NCI-H226 (cell line): ENCODE measurements at places on chromosomes 3 and 15.
A peak's percentile ranks its signal among the peaks of the same experiment; 100 is the strongest.

GRCh38 chr15:41932511-41933289 is 38.8 kb upstream of the SPTBN5 start:
- no peak for DNase-seq

- no peak for DNase-seq
Measured at GRCh38 chr3:28935146-28935545, 345.7 kb upstream of the RBMS3 start.

GRCh38 chr3:171189394-171190080 is 163.0 kb upstream of the SLC2A2 start:
- no peak for DNase-seq

GRCh38 chr3:27681249-27681748 is 40.8 kb downstream of the EOMES start:
- DNase-seq = peak; percentile 59

DNA sequence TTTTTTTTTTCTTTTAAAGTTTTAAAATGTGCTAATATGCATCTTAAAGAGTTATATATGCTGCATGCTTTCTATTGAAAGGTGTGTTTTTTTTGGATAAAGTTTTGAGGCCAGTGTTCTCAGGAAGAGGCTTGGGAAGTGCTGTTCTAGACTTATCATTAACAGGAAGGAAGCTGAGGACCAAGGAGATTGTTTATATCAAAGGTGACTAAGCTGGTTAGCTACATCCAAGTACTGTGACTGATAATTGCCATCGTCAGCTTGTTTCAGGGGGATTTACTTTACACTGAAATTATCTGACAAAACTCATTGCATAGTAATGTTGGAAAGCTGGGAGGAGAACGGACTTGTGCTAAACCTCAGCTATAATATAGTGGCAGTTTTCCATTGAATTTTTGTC is 36.3 kb upstream of the UTS2B start:
- no peak for DNase-seq

GRCh38 chr3:127536830-127537812 is 53.4 kb downstream of the TPRA1 start:
- DNase-seq = no peak

DNA sequence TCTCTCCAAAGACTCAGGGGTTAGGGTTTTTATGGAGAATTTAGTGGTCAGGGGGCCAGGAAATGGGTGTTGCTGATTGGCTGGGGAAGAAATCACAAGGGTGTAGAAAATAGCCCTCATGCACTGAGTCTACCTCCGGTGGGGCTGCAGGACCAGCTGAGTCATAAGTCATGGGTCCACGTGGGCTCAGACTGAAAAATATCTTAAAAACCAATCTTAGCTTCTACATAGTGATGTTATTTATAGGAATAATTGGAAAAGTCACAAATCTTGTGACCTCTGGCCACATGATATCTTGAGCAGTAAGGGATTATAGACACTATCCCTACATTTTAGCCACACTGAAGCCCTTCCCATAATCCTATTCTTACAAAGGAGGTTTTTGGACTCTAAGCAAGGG is 224.0 kb downstream of the DPH6 start:
- DNase-seq = no peak

- peak; percentile 9 for DNase-seq
Measured at GRCh38 chr3:71102111-71102983, 481.2 kb downstream of the FOXP1 start.

- no peak for DNase-seq
Measured at GRCh38 chr15:40349163-40349562, 1.7 kb upstream of the PHGR1 start.

DNA sequence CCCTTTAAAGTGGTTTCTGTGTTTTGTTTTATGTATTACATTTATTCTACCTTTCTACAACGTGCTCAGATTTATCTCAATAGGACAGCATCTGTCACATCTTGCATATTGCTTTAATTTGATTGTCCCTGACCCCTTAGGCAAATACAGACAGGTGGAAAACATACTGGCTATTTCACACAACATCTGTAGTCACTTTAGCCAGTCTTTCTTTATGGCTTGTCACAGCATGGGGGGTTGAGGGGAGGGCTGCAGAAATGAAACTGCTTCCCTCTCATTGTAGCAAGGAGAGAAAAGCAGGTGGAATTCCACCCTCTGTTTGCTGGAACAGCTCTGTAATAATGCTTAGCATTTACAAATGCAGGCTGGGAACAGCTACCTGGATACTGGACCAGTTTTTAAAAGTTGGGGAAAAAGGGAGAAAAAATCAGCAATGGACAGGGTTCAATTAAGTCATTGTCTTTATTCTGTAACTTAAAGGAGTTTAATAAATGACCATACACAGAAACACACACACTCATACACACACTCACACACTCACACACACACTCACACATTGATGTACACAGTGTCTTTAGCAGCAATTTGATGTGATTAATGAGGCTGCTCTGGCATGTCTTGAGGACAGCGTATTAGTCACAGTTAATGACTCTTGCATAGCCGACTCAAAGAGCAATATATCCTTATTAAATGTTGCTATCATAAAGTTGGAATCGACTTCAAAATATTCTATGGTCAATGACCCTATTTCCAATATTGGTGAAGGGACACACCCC is 283.7 kb upstream of the GBE1 start:
- no peak for DNase-seq

GRCh38 chr15:43433165-43433564 is 59.8 kb downstream of the TP53BP1 start:
- DNase-seq = no peak

- DNase-seq = no peak
Measured at GRCh38 chr3:128846486-128846891, 32.9 kb upstream of the ACAD9 start.

GRCh38 chr3:65262548-65262947 is 574.7 kb upstream of the ADAMTS9 start:
- no peak for DNase-seq

- DNase-seq = no peak
Measured at GRCh38 chr15:84625123-84625522, 24.3 kb downstream of the ZSCAN2 start.

GRCh38 chr3:107112356-107112755 is 264.9 kb upstream of the CCDC54 start:
- no peak for DNase-seq

DNA sequence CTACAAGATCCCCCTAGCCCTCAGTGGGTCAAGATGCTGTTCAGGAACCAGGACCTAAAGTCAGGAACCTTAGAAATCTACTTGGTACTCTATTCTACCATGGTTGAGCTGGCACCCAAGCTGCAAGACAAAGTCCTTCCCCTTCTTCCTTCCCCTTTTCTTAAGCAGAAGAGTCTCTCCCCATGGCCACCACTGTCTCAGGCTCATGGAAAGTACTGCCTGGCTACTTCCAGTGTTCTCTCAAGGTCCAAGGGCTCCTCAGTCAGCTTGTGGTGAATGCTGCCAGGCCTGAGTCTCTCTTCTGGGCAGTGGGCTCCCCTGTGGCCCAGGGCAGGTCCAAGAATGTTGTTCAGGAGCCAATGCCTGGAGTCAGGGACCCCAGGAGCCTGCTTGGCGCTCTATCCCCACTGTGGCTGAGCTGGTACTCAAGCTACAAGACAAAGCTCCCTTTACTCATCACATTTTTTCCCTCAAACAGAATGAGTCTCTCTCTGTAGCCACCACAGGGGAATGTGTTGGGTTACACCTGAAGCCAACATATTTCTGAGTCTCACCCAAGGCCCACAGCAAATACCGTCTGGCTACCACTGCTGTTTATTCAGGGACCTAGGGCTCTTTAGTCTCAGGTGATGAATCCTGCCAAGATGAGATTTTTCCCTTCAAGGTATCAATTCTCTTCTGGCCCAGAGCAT is 18.1 kb upstream of the SLC27A2 start:
- DNase-seq = no peak

DNA sequence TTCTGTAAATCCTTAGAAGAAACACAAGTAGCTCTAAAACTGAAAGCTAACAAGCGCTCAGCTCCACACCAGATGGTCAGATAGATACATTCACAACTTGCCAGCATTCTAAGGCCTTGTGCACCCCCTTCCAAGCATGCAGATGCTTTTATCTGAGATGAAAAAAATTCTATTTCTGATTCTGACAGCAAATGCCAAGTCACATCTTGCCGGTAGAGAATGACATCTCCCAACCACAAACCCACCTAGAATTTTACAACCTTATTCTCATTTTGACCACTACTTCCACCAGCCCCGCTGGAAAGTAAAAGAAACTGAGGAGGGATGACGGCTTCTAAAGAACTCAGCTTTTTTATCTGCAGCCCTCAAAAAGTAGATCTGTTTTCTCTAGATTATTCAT is 57.7 kb downstream of the SUMF1 start:
- DNase-seq = no peak

DNA sequence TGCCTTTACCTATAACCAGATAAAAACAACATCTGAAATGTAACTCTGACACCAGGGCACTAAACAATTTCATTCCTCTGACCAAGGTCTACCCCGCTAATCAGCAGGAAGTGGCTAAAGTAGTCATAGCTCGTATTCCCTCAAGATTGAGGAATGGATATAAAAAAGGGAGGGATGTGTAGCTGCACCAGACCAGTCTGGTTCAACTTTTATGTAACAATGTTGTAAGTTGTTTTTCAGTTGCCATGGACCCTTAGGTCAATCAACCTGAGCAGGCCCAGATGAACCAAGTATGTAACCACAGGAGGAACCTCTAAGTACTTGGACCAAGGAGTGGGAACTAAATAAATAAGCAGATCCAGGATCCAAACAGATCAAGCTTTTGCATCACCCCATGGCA is 28.4 kb upstream of the IFT57 start:
- DNase-seq = peak; percentile 61

- no peak for DNase-seq
Measured at GRCh38 chr3:196660381-196661166, 21.1 kb downstream of the NRROS start.

DNA sequence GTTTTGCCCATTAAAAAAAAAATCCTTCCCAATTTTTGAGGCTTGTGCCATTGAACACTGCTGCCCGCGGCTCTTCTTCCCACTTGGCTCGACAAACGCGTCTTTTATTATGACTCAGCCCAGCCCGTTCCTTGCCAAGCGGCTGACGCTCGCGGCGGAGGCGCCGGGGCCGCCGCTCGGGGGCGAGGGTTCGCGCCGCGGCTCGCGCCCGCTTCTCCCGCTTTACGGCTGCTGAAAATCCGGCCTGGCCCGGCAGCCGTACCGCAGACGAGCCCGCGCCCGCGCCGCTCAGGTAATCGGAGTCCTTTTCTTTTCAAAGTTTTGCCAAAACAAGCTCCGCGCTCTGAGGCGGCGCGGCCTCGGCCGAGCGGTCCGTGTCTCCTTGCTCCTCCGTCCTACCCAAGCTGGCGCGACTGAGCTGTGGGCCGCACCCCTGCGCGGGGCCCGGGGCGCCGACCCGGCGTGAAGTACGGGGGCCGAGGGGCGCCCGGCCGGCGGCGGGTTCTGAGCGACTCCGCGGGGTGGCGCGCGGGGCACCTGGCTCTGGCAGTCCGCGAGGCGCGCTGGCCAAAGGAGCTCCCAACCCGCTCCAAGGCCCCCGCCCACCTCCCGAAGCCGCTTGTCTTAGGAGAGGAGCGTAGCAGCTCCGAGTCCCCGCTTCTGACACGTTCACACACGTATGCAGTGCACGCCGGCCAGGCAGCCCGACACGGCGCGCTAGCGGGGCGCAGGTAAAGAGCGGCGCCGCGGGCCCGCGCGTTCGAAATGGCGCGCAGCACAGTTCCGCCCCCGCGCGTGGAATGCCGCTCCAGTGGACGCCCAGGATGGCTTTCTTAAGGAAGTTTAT is 418.2 kb upstream of the NAALADL2 start:
- DNase-seq = peak; percentile 90

GRCh38 chr15:94610069-94610468 is 378.7 kb downstream of the MCTP2 start:
- DNase-seq = no peak

- no peak for DNase-seq
Measured at GRCh38 chr3:149705416-149705815, 46.9 kb downstream of the COMMD2 start.

GRCh38 chr3:184815046-184815930 is 3.3 kb downstream of the VPS8 start:
- DNase-seq = peak; percentile 47

GRCh38 chr3:71048948-71049347 is 534.6 kb downstream of the FOXP1 start:
- no peak for DNase-seq

DNA sequence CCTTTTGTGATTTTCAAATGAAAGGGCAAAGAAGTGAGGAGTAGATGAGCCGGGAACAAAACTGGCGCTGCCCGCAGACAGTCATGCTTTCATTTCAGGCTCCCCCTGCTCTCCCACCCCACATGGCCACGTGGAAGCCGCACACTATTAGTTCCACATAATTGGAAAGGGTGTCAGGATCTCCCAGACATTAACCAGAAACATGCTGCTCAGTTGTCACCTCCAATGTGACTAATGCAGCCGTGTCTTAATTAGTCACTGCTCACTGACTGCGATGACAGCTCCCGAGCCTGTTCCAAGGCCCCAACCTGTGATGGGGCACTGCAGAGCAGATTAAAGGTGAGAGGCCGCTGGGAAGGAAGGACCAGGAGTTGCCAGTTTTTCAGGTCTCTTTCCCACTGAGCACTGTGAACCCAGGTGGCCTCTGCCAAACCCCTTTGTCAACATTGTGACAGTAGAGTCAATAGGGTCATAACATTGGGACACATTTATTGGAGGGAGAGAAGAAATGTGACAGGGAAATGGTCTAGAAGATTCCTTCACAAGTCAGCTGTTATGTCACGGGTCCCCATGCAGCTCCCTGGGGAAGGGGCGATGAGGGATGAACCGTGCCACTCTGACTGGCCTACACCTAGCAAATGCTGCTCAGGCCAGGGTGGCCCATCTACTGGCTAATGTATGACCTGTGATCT is 38.6 kb upstream of the SFMBT1 start:
- DNase-seq = no peak

DNA sequence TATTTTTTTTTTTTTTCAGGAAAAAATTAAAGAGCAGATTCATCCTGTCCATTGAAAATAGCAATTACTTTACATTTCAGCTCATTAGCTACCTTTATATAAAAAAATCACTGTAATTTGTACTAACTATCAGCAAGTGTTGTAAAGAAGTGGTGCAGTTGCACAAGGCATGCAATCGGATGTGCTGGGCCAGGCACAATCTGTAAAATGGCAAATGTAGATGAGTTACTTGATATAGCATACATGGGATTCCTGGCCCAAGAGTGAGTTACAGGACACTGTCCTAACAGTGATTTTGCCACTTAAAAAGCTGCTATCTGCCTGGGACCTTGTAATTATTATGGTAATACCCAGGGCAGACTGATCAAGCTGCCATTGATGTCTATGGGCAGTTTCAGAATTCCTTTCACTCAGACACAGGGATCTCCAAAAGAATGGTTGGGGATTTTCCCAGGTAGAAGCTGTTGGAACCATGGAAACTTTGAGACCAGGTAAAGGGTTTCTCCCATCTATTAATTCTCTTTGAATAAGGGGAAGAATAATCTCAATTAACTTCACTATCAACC is 182.2 kb upstream of the ICE2 start:
- no peak for DNase-seq

DNA sequence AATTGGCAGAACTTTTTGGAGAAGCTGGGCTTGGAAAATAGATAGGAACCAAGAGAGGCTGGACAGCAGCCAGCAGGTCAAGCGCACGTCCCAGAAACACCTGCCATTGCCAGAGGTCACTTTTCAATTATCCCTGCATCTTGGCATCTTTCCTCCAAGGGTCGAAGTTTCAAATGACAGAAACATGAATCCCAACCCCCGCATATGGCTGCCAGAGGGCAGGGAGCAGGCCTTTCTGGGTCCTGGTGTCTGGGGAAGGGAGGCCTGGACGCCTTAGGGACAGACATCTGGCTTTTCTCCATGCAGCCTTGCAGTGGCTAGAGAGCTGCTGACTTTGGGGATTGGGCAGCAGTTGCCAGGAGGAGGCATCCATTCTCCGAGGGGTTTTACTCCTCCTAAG is 164.5 kb upstream of the TPM1 start:
- no peak for DNase-seq

GRCh38 chr15:48170981-48171380 is 7.1 kb downstream of the MYEF2 start:
- no peak for DNase-seq
